ENCODE measurements at places on chromosomes 16 and 17.

DNA sequence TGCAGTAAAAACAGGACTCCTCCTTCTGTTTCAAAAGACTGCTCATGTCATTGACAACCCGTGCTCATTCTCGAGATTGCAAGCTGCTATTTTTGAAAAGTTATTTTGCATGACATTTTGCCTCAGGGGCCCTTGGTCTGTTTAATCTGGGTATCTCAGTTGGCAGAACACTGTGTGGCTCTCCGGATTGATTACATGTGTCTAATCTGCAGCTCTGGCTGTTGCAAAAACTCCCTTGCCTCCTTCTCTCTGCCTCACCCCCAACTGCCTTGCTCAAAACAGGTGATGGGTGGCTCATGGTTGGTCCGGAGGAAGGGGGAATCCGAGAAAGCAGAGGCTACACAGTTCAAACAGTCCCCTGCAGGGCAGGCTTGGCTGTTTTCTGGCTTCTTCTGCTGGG is 25.3 kb downstream of the GINS3 start:
- no peak for DNase-seq

DNA sequence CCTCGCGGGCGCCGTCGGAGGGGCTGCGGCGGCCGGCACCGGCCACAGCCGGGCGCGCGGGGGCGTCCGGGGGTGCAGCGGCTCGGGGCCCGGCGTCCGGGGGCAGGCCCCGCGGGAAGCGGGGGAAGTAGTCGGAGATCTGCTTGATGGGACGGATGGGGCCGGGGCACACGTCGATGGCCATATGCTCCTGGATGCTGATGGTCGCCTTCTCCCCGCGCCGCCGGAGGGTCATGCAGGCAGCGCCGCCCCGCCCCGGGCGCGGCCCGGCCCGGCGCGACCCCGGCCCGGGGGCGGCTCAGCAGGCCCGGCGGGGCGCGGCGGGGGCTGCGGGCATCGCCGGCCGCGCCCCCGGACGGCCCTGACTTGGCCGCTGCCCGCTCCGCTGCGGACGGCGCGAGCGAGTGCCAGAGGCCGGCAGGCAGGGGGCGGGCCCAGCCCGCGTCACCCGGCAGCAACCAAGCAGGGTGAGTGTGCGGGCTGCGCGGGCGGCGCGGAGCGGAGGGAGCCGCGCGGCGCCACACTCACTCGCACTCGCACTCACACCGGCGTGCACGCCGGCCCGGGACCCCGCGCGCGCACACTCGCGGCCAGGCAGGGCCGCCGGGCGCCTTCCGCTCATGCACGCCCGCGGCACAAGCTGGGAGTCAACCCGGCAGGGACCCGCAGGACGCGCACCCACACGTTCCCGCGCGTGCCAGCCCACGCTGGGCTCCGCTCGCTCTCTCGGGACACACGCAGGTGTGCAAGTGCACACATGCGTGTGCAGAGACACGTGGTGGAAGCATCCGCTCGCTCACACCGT is at the start of gene DOC2B:
Gene DOC2B, minus strand, starts transcription at position 406 of the 805 bp plus-strand sequence. Its CDS starts 171 bp downstream, at position 235.
- peak; percentile 12 for DNase-seq

GRCh38 chr16:81555660-81556059 is 111.1 kb downstream of the CMIP start:
- no peak for DNase-seq

GRCh38 chr16:85395207-85395912 is 217.8 kb upstream of the GSE1 start:
- DNase-seq = no peak

- no peak for DNase-seq
Observed at GRCh38 chr17:29838961-29839360, 91.1 kb downstream of the SSH2 start.

DNA sequence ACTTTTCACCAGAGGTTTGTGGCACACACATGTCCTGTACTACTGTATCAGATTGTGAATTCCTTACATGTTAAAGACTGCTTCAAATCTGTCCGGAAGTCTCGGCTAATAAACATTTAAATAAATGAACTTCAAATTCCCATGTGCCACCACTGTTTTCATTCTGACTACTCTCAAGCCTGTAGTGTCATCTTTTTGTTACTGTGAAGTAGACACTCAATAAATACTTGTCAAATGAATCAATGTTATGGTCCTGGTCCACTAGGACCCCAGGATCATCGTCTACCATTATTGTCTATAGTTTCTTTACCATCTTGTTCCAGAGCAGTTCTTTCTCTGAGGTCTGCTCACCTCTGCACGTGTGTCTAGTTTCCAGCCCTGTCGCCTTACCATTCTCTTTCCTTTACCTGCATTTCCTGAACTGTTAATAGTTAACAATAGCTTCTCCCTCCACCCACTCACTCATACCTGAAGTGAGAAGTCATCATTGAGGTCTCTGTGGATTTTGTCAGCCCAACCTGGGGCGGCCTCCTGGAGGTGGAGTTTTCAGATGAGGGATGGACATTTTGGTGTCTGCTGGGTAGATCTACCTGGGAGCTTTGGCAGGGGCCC is 333.0 kb downstream of the SEC14L1 start:
- DNase-seq = no peak
